Sigmoid colon (tissue), 7 donors: ENCODE measurements at places on chromosomes 3 and 15.
A peak's percentile ranks its signal among the peaks of the same experiment; 100 is the strongest.

- no peak for DNase-seq
Observed at GRCh38 chr3:62562596-62562995, 189.2 kb upstream of the FEZF2 start.

DNA sequence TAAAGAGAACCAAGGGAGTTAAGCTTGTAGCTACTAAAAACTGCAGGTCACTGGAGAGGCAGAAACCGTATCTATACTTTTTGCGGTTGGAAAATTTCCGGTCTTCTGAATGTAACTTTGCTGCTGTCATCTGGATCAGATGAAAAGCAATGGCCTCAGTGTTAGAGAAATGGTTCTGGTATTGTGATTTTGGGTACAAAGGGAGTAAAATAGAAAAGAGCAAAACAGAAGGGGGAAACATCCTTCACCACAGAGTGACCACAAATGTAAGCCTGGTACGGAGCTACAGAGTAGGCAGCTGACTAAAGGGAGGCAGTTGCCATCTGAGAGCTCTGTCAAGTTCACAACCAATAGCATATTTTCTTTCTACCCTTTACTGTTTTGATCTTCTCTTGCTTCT lies 5.6 kb downstream of the CD96 start:
- DNase-seq: no peak

GRCh38 chr3:53140847-53141845 lies 10.9 kb upstream of the RFT1 start:
- DNase-seq: no peak

- DNase-seq: peak; percentile 67
Observed at GRCh38 chr3:189099505-189100290, 72.1 kb upstream of the TPRG1 start.

DNA sequence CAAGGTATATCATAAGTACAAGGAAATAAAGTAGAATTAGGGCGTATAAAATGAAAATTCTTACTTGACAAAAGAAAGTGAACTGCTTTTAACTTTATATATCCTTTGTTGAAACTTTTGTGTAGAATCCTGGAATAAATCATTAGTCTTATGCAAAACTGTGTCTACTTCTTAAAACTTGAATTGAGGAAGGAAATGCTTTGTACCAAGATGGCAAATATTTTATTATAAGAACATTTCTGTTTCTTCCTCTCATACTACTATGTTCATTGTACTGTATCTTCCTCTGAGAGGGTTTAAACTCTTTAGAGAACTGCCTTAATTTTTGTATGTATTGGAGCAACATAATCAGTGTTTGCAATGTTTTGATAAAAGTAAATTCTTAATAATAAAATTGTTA lies 42.0 kb downstream of the RASA2 start:
- no peak for DNase-seq

DNA sequence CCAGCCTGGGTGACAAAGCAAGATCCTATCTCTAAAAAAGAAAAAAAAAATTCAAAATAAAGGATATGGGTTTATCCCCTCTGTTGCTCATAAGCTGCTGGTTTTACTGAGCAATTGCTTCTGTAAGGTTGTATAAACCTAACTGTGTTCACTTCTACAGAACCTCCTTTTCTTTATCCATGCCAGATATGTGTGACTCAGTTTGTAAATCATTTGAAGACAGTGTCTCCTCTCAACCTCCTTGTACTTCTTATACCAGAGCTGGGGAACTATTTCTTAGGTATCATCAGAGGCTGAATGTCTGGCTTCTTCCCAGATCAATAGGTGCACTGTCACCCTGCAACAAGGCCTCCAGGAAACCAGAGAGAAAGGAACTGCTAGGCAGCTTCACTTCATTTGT lies 273.8 kb downstream of the CD47 start:
- DNase-seq: no peak

DNA sequence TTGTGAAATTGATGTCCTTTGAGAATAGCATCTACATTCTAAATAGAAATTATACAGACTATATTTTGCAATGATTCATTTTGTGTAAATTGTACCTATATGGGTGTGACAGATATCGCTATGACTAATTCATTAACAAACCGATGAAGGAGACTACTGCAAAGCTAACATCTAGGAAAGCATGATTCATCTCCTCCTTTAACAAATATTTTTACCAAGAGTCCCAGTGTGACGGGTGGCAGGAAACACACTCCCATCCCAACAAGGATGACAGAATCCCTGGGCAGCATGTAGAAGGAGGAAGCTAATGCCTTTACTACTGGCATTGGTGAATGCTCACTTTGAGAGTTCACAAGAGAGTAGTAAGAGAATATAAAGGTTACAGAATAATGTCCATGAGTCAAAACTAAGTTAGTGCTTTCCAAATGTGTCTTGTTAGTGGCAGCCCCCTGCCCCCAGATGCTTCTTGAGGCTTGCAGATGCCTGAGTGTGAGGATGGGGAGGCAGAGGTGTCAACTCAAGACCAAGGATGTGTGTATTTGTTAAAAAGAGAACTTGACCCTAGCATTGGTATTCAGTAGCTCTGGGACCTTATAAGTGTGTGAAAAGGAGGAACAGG lies 180.6 kb downstream of the FMN1 start:
- DNase-seq: no peak

- no peak for DNase-seq
Observed at GRCh38 chr3:105422645-105423044, 55.9 kb downstream of the ALCAM start.

GRCh38 chr3:184532940-184533732 lies 28.4 kb upstream of the EPHB3 start:
- peak; percentile 5 for DNase-seq

DNA sequence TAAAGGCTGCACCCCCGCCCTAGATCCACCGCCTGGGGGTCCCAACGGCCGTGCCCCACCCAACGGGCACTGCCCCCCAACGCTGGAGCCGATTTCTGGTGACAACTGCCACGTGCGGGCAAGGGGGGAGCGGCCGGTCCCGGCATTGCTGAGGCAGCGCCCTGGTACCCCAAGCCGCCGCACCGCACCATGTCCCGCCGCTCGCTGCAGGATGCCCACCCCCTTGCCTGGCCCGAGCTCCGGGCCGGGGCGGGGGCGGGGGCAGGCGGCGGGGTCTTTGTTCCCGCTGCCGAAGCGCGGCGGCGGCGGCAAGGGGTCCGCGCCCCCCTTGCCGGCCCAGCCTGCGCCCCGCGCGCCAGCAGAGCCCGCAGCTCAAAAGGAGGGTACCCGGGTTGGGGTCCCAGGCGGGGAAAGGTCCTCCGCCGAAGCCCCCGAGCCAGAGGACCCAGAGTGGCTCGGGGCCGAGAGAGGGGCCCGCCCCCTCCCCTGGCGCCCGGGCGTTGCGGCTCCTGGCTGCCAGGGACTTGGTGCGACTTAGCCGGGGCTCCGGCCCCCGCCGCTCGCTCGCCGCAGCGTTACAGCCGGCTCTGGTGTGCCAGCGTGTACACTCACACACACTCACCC lies 678 bp downstream of the SEMA7A start:
- DNase-seq: no peak

DNA sequence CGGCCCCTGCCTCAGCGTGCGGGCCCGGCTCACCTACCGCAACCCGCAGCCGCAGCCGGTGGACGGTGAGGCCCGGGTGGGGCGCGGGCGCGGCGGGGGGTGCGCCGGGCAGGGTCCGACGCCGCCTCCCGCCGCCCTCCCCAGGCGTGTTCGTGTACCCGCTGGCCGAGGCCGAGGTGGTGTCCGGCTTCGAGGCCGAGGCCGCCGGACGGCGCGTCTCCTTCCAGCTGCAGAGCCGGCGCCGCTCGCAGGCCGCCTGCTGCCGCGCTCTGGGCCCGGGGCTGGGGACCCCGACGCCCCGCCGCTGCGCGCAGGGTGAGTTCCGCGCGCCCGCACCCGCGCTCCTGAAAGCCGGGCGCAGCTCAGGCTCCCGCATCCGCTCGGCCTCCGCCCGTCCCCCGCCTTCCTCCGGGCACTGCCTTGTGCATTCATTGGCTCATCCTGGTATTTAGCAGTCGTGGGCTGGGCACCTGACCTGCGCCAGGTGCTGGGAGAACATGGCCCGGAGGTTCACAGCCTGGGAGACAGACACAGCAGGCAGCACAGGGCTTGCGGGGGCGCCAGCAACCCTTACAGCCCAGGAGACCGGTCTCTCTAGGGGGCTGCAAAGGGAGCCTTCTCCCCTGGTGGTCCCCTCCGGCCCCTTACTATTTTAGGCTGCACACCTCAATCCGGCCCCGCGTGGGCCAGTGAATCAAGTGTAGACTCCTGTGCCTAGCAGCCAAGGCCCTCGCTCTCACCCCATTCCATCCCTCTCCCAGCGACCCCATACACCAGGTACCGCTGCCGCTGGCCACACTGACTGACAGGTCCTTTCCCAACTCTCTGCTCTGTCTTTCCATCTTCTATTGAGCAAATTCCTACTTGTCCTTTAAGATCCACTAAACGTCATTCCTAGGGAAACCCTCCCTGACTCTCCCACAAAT lies 1.5 kb downstream of the VWA5B2 start:
- no peak for DNase-seq

- no peak for DNase-seq
Observed at GRCh38 chr3:188487652-188488051, 333.7 kb downstream of the LPP start.

DNA sequence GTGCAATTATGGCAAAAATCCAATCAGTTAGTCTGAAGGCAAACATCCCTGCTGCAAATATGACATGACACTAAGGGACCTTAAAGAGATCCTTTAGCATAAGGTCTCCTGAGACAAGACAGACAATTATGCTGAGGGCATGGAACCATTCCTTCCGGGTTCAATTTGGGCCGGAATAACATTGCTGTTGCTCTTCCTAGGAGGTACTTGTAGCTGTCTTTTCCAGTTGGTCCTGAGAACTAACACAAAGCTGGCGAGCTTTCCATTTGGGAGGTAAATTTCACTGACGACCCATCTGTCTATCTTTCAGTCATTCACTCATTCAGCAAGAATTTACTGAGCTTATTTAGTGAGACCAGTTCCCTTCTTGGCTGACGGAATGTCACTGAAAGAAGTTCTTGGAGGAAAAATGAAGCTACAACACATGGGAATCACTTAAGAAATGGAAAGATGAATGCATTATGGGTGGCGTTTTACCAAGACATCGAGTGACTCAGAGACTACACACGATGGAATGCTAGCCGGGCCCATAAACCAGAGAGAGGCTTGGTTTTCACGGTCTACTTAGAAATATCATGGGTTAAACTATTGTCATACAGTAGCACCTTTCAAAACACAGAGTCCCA lies 215.5 kb downstream of the PDZRN3 start:
- no peak for DNase-seq

- DNase-seq: no peak
Observed at GRCh38 chr3:112089956-112090886, 4.0 kb downstream of the C3orf52 start.
